ENCODE measurements at places on chromosomes 1 and 21.

GRCh38 chr1:9473032-9473807 lies 66.0 kb upstream of the SLC25A33 start:
- DNase-seq, result peak; percentile 76

GRCh38 chr1:36520771-36521420 lies 38.2 kb upstream of the CSF3R start:
- no peak for DNase-seq

DNA sequence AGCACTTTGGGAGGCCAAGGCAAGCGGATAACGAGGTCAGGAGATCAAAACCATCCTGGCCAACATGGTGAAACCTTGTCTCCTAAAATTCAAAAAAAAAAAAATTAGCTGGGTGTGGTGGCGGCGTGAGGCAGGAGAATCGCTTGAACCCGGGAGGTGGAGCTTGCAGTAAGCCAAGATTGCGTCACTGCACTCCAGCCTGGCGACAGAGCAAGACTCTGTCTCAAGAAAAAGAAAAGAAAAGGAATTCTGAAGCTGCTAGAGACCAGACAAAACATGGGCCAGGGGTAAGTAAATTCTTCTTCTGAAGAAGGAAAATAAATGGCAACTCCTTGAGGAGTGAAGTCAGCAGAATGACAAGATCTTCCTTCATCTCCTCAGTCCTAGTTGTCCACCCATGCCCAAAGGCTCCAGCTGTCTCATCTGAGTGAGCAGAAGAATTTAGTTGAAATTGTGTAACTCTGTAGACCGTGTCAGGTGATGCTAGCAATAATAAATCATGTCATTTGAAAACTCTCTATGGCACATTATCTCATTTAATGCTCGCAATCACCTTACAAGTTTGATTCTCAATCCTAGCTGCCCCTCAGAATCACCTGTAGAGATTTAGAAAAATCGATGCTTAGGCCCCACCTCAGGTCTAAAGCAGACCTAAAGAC lies 14.3 kb downstream of the PDZK1 start:
- no peak for DNase-seq

DNA sequence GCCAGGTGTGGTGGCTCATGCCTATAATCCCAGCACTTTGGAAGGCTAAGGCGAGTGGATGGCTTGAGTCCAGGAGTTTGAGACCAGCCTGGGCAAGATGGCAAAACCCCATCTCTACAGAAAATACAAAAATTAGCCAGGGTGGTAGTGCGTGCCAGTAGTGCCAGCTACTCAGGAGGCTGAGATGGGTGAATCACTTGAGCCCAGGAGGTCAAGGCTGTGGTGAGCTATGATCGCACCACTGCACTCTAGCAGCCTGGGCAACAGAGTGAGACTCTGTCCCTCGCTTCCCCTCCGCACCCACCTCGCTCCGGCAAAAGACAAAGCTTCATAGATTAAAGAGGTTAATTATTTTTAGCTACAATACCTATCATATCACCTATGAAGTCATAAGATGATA lies 100.0 kb downstream of the HHAT start:
- no peak for DNase-seq

DNA sequence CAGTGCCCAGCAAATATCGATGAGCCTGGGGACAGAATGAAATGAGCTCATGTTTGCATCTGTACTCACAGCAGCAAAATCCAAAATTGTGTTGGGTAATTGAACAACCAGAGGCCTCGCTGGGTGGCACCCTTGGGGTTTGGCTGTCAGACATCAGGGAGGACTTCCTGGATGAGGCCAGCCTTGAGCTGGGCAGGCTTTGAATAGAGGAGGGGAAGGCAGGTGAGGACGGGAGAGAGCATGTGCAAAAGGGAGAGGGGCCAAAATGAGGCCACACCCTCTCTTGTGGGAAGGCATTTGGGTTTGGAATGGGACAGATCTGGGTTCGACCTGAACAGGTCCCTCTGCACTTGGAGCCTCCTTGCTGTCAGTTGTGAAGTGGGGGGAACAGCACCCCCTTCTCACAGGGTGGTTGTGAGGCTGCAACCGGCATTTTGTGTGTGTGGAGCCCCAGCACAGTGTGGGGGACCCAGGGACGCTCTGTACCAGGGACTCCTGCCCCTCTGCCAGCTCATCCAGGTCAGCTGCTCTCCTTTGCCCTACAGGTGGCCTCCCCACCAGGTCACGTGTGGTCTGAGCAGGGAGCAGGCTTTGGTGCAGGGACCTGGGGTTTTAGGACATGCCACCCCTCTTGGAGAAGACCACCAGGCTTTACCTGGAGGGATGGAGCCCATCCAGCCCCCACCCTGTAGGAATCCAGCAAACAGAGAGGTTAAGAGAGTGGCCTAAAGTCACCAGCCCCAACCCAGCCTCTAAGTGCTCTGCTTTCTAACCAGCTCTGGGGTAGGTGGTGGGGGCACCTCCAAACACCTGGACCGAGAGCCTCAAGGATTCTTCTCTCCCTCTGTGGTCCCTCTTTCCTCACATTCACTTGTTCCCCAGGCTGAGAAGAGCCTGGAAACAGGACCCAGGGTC lies 521.8 kb downstream of the PTPRU start:
- DNase-seq, result no peak

DNA sequence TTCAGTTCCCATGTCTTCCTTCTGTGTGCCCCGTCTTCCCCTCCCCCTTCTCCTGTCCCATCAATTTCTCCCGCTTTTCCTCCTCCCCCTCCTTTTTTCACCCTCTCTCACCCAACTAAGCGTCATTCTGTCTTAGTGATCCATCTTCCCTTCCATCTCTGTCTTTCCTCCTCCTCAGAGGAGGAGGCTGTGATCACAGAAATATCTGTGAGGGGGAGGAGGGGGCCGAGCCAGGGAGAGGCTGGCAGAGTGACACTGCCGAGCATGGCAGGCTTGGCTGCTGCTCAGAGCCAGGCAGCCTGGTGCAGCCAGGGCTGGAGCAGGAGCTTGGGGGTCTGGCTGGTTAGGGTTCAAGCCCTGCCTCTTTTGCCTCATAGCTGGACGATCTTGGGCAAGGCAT lies 7.6 kb downstream of the HTR6 start:
- DNase-seq, result no peak

- DNase-seq, result no peak
These were observed 145.0 kb downstream of the DHRS3 start for GRCh38 chr1:12472798-12473551.

DNA sequence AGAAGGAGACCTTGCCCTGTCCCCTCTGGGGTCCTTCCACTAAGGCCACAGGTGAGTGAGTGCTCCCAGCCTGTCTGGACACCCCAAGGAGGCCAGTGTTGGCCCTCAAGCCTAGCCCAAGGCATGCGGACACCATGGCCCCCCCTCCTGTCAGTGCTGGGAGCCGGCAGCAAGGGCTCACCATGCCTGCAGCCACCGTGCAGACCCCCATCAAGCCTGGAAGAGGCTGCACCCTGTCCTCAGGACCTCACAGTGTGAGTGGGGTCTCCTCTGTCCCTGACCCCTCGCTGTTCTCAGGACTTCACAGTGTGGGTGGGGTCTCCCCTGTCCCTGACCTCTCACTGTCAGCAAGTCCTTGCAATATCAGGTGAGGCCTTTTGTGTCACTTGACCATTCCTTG lies 33.2 kb upstream of the PRSS38 start:
- peak; percentile 6 for DNase-seq

GRCh38 chr1:239308701-239309333 lies 77.6 kb upstream of the CHRM3 start:
- peak; percentile 66 for DNase-seq

DNA sequence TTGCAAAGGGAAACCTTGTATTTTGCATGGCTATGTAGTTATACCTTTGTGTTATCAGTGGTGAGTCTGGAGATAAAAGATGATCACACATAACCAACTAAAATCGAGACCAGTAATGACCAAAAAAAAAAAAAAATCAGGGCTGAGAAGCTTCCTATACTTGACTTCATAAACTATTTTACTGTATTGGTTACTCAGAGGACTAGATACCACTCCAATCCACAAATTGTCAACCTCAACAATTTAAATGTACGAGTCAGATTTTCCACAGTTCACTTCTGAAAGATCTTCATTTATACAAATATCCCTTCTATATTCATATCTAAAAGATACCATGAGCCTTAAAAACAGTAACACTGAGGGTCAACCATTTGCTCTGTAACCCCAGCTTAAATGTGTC lies 71.7 kb downstream of the NRIP1 start:
- DNase-seq, result no peak

DNA sequence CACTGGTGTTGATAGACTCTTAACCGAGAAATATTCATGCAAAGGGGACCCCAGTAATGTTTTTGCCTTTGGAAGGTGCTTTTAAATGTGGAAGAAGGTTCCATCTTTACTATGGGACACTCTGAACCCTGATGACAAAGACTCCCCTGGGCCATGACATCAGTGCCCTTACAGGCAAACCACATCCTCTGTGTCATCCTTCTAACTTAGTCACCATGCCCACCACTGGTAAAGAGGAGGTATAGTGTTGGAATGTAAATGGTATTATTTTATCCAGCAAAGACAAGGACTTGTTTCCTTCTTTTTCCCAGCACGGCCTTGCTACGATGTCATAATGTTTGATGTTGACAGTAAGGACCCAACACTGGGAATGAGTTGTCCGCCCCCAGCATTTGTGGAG lies 12.6 kb downstream of the METTL13 start:
- no peak for DNase-seq

DNA sequence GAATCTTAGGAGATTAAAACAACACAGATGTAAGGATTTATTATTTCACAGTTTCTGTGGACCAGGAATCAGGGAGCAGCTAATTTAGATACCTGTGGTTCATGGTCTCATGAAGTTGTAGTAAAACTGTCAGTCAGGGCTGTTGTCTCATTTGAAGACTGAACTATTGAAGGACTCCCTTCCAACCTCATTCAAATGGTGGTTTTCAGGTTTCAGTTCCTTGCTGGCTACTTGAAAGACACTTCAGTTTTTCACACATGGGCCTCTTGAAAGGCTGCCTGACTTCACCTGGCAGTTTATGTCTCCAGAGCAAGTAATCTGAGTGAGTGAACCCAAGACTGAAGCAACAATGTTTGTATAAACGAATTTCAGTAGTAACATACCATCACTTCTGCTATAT lies 915.9 kb downstream of the PLA2G4A start:
- DNase-seq, result no peak

DNA sequence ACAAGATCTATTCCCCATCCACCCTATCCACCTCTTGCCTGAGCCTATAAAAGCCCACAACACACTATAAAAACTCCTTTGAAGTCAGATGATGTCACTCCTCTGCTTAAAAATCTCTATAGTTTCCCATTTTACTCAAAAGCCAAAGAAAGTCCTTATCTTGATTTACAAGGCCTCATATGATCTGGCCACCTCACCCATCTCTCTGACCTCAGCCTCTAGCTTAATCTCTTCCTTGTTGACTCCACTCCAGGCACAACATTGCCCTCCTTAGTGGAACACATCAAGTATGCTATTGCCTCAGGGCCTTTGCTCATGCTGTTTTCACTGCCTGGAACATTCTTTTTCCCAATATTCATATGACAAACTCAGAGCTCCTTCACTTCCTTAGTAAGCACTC lies 33.3 kb downstream of the ZNF281 start:
- DNase-seq, result no peak

DNA sequence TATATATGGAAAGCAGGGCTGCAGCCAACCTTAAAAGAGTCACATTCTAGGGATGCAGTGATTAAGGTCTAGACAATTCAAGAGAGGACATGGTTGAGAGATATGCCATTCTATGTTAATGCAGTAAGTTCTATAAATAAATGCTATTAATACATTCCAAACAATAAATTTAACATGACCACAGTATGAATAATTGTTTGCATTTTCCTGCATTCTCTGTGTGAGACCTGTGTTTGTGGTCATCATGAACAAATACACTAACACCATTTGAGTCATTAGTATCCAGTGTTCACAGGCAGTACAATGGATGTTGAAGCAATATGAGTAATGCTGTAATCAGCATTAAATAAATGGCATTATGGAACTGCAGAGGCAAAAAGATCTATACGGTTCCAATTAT lies 5.5 kb upstream of the ZRANB2 start:
- no peak for DNase-seq

DNA sequence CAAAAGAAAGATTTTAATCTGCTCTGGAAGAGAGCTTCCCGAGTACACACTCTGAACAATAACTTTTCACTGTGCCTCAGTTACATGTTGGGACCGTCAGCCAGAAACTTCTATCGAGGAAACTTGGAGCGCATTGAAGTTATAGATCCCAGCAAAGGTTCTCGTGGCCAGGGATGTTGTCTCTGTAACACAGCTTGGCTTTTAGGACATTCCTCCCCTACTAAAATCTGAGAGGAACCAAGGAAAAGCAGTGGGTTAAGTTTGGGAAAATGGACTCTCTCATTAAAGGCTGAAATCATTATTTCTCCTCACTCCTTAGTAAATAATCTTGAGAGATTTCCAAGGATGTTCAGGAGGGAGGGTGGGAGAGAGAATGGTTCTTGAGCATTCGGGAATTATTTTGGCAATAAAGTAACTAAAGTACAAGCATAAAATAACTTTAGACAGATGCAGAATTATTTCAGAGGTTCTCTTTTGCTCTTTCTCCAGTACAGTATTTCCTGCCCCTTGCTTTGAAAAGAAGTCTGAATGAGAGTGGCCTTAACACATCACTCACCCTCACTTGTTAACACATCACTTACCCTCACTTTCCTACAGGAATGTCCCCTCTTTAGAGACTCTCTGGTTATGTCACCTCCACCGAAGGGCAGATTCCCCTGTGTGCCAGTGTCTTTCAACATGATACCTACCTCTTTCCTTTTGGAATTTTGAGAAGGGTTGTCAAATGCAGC lies 1.8 kb upstream of the NFIA start:
- no peak for DNase-seq

DNA sequence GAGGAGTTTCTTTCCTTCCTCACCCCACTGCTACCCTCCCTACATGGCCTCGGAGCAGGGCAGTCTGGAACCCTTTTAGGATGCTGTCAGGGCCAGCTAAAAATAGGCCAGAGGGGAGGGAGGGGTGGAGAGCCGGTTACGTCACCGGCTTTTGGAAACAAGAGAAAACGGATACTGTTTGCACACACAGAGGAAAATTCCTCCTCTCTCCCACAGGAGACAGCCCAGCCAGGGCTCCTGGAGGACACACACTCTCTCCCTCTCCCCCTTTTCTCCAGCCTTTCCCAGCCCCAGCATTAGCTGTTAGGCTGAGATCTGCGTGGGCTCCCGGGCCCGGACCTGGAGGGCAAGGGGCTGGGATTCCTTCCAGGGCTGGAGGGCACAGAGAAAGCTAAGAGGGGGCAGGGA lies 20.0 kb upstream of the ALDH4A1 start:
- DNase-seq, result peak; percentile 50

DNA sequence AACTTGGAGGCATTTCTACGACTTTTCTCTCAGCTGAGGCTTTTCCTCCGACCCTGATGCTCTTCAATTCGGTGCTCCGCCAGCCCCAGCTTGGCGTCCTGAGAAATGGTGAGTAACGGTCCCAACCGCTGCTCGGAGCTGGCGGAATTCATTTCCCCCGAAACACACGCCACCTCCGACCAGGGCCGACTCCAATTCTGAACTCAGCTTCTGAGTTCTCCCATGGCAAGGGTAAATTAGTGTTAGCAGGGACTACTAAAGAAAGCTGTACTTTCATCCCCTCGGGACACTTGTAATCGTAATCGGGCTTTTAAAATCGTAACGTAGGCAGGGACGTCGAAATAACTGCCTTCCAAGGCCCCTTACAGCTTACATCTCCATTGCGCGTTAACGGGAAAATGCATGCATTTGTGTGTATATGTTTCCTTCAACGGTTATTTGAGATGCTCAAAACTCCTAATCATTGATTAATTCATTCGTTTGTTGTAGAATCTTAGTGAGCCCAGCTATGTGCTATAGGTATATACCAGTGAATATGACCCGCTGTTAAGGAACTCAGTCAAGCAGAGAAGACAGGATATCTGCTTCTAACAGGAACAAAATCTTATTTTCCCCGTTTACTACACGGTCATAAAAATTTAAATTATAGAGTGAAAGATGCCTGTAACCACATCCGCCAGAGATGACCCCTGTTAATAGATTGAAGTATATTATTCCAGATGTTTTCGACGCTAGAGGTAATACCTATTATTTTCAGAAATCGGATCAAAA lies 472 bp downstream of the DTL start:
- no peak for DNase-seq

Measured in colonic mucosa (tissue), 4 donors.